ENCODE measurements at places on chromosomes 1 and 21.
A peak's percentile ranks its signal among the peaks of the same experiment; 100 is the strongest.

- DNase-seq = no peak
Observed at GRCh38 chr1:67264152-67264551, 43.5 kb upstream of the IL12RB2 start.

GRCh38 chr1:224761245-224761644 is 145.1 kb downstream of the CNIH3 start:
- DNase-seq = no peak

GRCh38 chr1:1326075-1326605 is 1.5 kb downstream of the CPTP start:
- no peak for DNase-seq

- no peak for DNase-seq
Observed at GRCh38 chr1:14137411-14138134, 437.6 kb downstream of the PRDM2 start.

DNA sequence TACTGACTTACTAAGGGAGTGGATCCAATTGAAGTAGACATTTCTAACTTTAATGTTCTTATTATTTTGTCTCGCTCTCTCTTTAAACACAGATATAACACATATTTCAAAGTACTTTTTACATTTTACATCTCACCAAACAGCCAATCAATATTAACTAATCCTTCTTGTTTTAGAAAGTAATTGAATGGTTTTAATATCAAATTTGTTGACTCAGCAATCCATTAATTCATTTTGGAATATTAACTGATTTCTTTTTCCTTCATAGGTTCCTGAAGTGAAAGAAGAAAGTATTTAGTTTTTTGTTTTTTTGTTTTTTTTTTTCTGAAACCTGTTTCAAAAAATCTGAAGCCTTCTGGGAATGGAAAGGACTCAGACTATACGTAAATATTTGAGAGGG is 62.3 kb upstream of the DPYD start:
- DNase-seq = no peak

DNA sequence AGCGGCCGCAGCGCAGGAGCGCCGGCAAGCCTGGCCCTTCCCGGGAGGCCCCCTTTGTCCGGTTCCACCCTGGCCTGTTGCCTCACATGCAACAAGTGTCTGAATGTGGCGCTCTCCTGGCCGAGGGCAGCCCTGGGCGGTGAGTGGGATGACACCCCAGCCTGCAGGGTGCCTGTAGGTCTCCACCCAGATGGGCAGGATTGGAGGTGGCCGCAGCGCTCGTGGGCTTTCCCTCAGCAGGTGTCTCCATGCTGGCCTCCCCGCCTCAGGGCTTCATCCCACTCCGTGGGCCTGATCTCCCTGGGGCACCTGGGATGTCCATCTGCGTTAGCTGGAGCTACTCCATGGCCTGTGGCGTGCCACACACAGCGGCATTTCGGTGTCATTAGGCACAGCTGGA is 1.5 kb downstream of the MIB2 start:
- DNase-seq = no peak

DNA sequence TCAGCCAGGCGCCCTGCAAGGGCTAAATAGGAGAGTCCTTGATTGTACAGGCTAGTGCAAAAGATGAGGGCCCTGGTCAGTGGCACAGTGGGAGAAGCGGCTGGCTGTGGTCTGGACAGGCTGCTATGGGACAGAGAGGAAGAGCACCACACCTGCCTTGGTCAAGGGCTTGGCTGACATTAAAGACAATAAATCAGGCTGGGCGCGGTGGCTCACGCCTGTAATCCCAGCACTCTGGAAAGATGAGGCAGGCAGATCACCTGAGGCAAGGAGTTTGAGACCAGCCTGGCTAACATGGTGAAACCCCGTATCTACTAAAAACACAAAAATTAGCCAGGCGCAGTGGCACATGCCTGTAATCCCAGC is 62.9 kb downstream of the NID1 start:
- DNase-seq = no peak

GRCh38 chr1:207453710-207454045 is 450 bp upstream of the CR2 start:
- DNase-seq = no peak

- no peak for DNase-seq
Observed at GRCh38 chr1:154329551-154330131, 4.3 kb downstream of the ATP8B2 start.

DNA sequence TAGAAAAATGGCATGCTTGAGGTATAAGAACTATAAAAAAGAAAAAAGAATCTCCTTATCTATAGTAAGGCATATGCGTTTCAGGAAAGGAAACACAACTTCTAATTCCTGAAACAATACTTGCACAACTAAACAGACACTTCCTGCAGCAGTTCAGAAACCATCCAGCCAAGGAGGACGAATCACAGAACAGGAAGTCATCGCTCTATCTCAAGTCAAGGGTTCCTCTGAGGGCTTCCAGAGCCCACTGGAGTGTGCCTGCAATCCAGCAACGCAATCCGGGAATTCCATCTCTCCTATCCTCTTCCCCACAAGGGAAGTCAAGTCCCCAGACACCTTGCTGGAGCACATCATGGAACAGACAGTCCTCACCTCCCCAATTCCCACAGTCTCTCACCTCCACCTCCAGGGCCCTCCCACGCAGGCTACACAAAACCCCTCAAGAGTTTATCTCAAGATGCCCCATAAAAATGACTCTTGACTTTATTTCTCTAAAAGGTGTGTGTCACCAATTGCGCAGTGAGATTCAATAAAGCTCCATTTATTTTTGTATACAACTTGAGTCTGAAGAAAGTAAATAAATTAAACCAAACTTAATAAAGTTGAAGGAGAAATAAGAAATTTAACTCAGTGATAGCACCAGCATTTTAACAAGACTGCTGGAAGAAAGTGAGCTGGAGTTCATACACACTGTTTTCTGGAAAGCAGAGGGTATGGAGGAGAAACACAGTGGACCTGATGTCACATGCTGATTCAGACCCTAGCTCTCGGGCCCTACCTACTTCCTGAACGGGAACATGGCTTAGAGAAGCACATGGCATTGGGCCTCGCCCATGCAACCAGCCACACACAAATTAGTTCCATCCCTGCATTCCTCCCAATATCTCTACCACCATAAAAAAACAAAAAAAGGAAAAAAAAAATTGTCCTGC is 39.9 kb downstream of the SIPA1L2 start:
- no peak for DNase-seq

DNA sequence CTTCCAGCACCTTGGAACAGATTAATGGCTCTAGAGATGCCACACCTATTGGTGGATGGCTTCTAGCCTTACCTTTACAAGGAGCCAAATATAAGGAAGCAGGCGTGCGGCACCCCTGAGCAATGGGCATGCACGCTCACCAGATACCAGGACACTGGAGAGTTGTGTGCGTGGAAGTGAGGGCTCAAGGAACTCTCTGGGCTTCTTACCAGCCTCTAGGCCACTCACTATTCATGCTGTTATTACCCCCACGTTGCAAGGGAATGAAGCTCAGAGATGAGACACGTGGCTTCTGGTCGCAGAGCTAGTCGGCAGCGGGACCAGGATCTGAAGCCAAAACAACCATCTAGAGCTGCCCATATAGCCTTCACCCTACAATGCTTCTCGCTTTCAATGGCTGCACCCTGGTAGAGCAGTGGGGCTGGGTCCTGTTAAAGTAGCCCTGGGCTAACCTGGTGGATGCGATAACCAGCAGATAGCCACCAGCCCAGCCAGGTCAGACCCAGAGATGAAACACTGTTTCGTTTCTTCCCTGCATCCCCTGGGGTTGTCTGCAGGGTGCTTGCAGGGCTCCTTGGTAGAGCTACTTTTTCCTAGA is 396.4 kb upstream of the VAMP3 start:
- no peak for DNase-seq

DNA sequence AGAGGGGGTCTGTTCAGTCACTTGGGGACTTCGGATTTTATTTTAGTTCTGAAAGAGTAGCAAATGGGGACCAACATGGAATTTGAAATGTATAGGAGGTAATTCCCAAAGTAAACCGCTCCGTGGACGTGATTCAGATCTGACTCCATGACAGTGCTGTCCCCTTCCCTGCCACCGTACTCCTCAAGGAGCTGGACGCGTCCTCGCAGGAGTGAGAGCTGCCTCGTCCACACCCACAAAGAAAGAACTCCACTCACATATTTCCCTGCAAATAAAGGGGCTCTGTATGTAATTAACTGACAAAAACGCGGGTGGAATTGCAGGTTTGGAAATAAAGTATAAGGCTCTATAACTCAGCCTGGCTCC is 183.6 kb downstream of the ETS2 start:
- DNase-seq = no peak

- no peak for DNase-seq
Observed at GRCh38 chr1:229093609-229094336, 177.1 kb upstream of the RAB4A start.

- peak; percentile 89 for DNase-seq
Observed at GRCh38 chr1:6962478-6962995, 177.3 kb downstream of the CAMTA1 start.

GRCh38 chr1:17588048-17588871 is 48.8 kb downstream of the ARHGEF10L start:
- no peak for DNase-seq

- DNase-seq = peak; percentile 16
Observed at GRCh38 chr1:94416901-94417727, 1.1 kb upstream of the ABCD3 start.

- DNase-seq = no peak
Observed at GRCh38 chr1:54995835-54996234, 2.9 kb upstream of the BSND start.

GRCh38 chr1:17857996-17858395 is 102.9 kb downstream of the ACTL8 start:
- no peak for DNase-seq

GRCh38 chr1:234478152-234478480 is 863 bp downstream of the TARBP1 start:
- DNase-seq = peak; percentile 70

- DNase-seq = no peak
Observed at GRCh38 chr1:114564141-114564540, 17.3 kb downstream of the BCAS2 start.

GRCh38 chr1:18323259-18323658 is 157.5 kb upstream of the KLHDC7A start:
- DNase-seq = no peak

- no peak for DNase-seq
Observed at GRCh38 chr1:17614586-17614985, 75.1 kb downstream of the ARHGEF10L start.

DNA sequence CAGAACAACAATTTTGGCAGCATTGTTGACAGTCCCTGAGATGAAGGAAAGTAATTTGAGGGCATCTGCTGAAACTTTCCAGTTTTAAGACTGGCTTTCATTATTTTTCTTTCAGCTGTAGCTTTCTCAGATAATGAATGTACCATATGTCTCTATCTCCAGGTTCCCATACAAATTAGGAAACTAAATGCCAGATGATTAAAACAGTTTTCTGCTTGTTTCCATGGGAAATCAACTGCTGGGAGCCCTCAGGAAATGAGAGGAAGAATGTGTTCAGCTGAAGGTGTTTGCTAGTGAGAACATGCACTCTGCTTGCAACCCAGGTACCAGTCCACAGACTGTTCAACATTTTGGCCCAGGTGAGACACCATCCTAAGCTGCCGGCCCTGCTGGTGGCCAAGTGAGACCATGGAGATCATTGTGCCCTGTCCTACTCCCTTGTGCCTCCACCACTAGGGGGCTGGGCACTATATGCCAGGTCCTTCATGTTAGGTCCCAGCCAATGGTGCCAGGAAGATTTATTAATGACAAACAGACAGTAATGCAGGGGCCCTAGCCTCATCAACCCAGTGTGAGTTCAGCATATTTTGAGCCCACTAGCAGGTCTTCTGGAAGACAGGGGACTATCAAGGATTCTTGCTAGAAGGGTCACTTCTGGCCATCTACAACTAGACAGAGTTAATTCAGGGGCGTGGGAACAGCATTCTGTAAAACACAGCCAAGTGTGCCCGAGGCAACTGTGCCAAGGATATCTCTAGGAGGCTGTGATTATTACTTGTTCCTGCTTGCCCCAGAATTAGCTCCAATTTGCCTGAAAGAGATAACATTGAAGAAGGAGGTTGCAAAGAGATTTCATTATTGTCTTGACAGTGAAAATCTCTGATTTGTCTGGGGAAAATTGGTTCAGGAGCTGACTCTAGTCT is 17.0 kb upstream of the LRRC8C start:
- DNase-seq = no peak

- DNase-seq = no peak
Observed at GRCh38 chr1:173758980-173759379, 44.2 kb downstream of the KLHL20 start.

- DNase-seq = peak; percentile 6
Observed at GRCh38 chr1:42479621-42480020, 16.5 kb downstream of the CCDC30 start.

- DNase-seq = no peak
Observed at GRCh38 chr1:171220081-171220420, 28.2 kb upstream of the FMO1 start.

- no peak for DNase-seq
Observed at GRCh38 chr1:226864311-226864710, 6.1 kb upstream of the PSEN2 start.

DNA sequence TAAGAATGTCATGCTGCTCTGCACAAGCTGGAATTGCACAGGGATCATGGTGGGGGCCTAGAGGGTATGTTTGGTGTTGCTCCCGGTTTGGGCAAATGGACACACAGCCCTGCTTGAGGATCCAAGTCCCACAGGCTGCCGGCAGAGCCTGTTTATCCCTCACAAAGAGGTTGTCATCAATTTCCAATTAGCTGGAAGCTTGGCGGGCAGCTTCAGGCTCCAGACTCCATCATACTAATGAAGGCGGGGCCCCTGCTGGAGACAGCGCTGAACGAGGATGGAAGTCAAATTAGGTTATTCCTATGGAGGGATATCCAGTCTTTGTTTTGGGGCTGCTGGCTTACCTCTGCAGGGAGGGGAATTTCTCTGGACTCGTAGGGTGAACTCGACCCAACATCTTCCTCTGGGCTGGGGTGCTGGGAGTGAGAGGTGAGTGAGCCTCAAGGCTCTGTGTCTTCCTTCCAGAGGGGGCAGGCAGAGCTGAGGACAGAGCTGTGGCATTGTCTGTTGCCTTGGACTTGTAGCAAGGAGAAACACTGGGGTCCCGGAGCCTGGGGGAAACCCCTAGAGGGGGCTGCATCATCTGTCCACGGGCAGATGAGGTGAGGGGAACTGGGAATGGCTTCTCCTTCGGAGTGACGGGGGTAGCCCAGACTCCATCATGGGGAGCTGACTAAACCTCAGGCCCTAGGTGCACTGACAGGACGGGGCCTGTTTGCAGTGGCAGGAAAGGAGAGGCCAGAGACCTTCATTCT is 24.9 kb upstream of the PARP1 start:
- no peak for DNase-seq

GRCh38 chr1:245263529-245264095 is 108.8 kb downstream of the KIF26B start:
- DNase-seq = no peak

GRCh38 chr1:192545896-192546521 is 29.6 kb upstream of the RGS1 start:
- no peak for DNase-seq

DNA sequence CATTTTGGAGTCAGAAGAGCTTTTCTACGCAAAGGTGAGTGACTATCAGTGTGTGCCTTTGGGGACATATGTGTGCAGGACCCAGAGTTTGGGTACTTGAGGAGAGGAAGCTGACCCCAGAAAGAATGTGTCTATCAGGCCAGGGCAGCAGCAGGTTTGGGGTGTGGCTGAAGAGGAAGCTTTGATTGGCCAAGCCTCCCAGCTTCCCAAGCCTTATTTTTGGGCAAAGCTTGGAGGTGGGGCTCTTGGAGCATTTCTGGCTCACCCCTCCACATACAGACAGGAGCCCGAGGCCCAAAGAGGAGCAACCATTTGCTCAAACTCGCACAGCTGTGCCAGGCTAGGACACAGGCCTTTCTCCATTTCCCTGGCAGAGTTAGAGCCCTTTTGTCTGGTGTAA is 4.7 kb downstream of the GPR3 start:
- DNase-seq = no peak

Data from HAP-1 (cell line).